ENCODE measurements at places on chromosomes 7 and 10. TPM values are rescaled to one million over a fixed set of nuclear protein-coding genes. Genes with fewer than 3 reads are reported as not detected.

Gene HACD1
- 0.77 TPM for total RNA-seq

Gene THNSL1
- 0.31 TPM for total RNA-seq

Gene IDI2
- total RNA-seq: not detected

Gene HOXA2
- not detected for total RNA-seq

Gene FAM25G
- not detected for total RNA-seq

Gene HOXA3
- total RNA-seq: not detected

Gene FAM25C
- total RNA-seq: not detected

Gene NYAP1
- total RNA-seq: 0.75 TPM

Gene TMEM196
- not detected for total RNA-seq

Gene SPDYE2B
- not detected for total RNA-seq

Gene LHFPL3
- total RNA-seq: not detected

Gene ERV3-1
- total RNA-seq: 16.6 TPM

Gene LLCFC1
- total RNA-seq: not detected

Gene HEPACAM2
- total RNA-seq: not detected

Gene SFTPA1
- total RNA-seq: not detected

Gene UCMA
- total RNA-seq: not detected

Gene PALS2
- 35.0 TPM for total RNA-seq

Gene SH2D4B
- total RNA-seq: 0.16 TPM

Gene PLEKHS1
- total RNA-seq: not detected

Gene CAMK2G
- total RNA-seq: 38.4 TPM

Gene NAT16
- not detected for total RNA-seq

Gene SNCG
- total RNA-seq: not detected

Gene SLC18A2
- total RNA-seq: 1.2 TPM

Gene VPS41
- 19.4 TPM for total RNA-seq

Gene CFAP70
- total RNA-seq: 2.6 TPM

Gene TMEM176A
- total RNA-seq: not detected

Gene GCK
- total RNA-seq: 0.47 TPM

Gene STOX1
- 0.41 TPM for total RNA-seq

Gene TMEM168
- total RNA-seq: 11.9 TPM

Gene OR6V1
- total RNA-seq: not detected

Gene GIMAP5
- total RNA-seq: 35.2 TPM

Gene SPAG6
- total RNA-seq: not detected

Gene CTAGE4
- total RNA-seq: 0.95 TPM

Gene NDUFB8
- 155 TPM for total RNA-seq

Gene PLAC9
- not detected for total RNA-seq

Data from CD4-positive, alpha-beta T cell (primary cell).